Right forelimb (tissue), 1 donor: ENCODE measurements at places on chromosomes 16 and 17.

GRCh38 chr17:46742565-46743270, 75.8 kb downstream of the WNT3 start:
- DNase-seq, result no peak

- no peak for DNase-seq
These were observed 6.6 kb downstream of the ZDHHC7 start for GRCh38 chr16:85004587-85005205.

DNA sequence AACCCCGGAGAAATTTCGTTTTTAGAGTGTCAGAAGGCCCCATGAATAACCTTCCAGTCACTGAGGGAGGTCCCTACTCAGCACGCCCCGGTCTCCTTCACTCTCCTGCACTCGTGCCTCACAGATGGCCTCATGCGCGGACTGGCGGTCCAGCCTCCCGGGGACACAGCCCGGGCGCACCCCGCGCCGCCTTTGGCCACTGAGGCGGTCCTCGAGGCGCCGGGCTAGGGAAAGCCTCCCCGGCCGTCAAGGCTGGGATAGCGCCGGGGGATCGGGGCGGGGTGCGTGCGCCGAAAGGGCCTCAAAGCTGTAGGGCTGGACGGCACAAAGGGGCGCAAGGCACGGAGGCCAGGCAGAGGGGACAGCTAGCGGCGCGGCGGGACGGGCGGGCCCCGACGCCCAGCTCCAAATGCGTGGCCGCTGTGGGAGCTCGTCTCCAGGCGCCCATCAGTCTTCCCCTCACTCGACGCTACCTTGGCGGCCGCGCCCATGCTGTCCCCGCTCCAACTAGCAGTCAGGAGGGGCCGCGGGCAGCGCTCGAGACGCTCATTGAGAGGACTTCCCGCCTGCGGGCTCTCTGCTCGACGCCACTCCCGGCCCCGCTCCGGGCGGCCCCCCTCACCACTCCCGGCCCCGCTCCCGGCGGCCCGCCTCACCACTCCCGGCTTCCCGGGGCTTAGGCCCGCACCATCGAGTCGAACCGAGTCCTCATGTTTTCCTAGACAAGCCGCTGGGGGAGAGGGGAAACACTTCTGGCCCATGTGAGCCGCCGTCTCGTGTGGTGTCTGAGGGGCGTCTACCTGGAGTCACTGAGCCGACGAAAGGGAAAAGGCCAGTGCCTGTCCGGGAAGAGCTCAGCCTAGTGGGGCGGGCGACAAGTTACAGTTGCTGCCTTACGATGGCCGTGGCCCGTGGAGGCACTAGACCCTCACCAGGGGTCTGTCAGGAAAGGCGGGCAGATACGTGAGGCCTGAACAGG, at the start of gene USP6:
TSS of gene USP6 (plus strand) at position 360 of the 979 bp plus-strand sequence. CDS start 14,336 bp downstream, outside the sequence.
- no peak for DNase-seq

- DNase-seq, result peak; percentile 51
These were observed 4.9 kb downstream of the TNRC6C start for GRCh38 chr17:77963441-77963840.

DNA sequence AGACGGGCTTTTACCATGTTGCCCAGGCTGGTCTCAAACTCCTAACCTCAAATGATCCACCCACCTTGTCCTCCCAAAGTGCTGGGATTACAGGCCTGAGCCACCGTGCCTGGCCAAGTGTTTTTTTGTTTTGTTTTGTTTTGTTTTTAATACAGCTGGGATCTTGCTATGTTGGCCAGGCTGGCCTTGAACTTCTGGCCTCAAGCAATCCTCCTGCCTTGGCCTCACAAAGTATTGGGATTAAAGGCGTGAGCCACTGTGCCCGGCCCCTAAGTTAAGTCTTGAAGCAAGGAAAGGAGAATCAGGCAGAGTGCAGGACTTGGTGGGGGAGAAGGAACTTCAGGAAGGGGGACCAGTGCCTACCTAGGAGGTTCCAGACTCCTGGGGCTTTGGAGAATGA, 51.7 kb upstream of the NOL11 start:
- no peak for DNase-seq

DNA sequence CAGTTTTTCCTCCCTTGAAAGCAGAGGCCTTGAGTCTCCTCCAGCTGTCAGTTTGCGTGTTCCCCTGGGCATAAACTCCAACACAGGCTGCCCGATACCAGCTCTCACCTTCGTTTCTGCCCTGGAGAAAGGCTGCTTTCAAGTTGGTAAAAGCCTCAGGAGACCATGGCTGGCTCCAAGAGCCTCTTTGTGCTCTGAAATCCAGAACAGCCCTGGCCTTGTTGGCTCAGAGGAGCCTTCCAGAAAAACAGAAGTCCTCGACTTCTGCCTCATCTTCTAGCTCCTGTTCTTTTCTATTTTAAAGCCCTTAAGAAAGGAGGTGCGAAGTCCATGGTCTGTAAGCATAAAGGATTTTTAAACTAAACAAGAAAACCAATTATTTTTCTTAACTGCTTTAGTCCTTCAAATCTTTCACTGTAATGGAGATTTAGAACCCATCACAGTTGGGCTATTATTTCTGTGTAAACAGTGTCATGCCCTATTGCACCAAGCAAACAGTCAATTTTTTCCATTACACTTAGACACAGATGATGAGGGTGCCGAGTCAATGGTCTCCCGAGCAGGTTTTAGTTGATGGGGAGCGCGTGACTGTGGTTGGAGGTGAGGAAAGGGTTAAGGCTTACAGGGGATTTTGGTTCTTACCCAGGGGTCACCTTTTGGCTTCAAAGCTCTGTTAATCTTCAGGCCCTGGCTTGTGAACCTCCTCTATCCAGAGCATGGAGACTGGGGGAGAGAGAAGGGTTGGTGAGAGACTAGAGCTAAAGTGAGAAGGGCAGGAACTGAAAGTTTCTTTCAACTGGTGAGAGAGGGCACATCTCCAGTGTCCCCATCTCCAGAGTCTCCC, 212.8 kb downstream of the MSI2 start:
- DNase-seq, result no peak

DNA sequence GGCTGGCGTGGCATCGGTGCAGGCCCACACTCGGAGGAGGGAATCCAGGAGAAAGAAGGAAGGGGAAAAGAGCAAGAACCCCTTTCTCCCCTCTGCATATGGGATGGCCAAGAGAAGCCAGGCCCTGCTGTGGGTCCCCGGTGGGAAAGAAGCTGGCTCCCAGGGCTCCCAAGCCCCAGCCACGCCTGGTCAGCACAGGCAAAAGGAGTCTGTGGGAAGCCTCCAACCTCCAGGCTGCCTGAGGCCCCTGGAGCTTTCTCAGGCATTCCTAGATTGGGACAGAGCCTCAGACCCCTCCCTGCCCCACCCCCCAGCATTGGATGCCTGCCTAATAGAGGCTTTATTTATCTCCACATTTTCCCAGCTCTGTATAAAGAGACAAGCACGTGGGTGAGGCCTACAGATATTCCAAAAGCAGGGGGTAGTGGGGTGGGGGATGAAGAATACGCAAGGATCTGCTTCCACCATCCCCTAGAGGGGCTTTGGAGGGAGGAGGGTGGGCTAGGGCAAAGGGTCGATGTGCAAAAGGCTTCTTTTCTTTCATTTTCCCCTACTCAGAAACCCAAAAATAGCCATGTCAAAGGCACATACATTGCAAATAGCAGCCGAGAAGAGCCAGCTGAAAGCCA, 56.4 kb downstream of the MPRIP start:
- DNase-seq, result peak; percentile 75

DNA sequence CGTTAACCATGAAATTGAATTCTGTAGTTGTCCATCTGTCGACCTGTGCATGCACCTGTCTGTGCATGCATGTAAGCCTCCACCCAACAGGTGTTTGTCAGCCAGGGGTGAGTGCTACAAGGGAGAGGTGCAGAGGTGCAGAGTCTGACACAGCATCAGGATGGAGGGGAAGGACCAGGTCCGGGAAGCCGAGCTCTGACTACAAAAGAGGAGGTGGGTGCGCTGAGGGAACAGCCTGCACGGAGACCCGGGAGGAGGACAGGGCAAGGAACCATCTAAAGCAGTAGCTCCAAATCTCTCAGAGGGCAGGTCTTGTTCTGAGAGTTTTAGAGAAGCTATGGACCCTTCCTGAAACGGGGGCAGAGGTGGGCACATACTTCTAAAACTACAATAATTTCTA, 54.1 kb downstream of the B9D1 start:
- DNase-seq, result no peak

DNA sequence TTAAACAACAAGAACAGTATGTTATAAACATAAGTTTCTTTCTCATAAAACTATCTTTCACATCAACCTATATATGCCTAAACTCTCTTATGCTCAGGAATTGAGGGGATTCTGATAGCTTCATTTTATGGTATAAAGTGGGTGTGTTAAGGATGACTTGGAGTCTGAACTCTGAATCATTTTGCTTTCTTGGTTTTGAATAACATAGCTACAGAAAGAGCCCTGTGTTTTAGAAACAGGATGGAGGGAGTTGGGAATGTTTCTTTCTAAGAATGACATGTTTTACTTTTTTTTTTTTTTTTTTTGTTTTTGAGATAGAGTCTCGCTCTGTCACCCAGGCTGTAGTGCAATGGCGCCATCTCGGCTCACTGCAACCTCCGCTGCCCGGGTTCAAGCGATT, 50.1 kb downstream of the RHOT1 start:
- no peak for DNase-seq
